CD8-positive, alpha-beta T cell (primary cell): ENCODE measurements at places on chromosomes 2 and 18.

GRCh38 chr18:21684731-21685130 lies 19.8 kb downstream of the ABHD3 start:
- DNase-seq, result no peak

- no peak for DNase-seq
These were observed 56.9 kb downstream of the LIMS1 start for GRCh38 chr2:108591163-108591562.

- DNase-seq, result no peak
These were observed 143.5 kb upstream of the ALPP start for GRCh38 chr2:232234922-232235615.

GRCh38 chr2:98473995-98474780 lies 29.5 kb downstream of the INPP4A start:
- peak; percentile 48 for DNase-seq

- DNase-seq, result no peak
These were observed 18.4 kb upstream of the PRLH start for GRCh38 chr2:237547841-237548416.

DNA sequence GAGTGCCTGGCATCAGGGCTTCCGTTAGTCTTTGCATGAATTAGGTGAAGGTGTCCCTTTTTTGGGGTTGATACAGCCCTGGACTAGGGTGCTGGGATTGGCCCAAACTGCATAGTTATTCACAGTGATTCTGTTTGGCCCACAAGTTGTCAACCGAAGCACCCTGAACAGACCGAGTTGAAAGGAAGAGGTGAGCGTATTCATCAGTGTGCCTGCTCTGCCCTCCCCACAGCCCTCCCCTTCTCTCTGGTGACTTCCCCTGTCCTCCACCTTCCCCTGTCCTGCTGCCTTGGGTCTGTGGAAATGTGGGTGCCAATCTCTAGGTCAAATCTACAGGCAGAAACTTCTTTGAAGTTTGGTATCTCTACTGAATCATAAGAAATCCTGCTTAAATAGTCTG lies 330.5 kb downstream of the DYSF start:
- DNase-seq, result peak; percentile 2

DNA sequence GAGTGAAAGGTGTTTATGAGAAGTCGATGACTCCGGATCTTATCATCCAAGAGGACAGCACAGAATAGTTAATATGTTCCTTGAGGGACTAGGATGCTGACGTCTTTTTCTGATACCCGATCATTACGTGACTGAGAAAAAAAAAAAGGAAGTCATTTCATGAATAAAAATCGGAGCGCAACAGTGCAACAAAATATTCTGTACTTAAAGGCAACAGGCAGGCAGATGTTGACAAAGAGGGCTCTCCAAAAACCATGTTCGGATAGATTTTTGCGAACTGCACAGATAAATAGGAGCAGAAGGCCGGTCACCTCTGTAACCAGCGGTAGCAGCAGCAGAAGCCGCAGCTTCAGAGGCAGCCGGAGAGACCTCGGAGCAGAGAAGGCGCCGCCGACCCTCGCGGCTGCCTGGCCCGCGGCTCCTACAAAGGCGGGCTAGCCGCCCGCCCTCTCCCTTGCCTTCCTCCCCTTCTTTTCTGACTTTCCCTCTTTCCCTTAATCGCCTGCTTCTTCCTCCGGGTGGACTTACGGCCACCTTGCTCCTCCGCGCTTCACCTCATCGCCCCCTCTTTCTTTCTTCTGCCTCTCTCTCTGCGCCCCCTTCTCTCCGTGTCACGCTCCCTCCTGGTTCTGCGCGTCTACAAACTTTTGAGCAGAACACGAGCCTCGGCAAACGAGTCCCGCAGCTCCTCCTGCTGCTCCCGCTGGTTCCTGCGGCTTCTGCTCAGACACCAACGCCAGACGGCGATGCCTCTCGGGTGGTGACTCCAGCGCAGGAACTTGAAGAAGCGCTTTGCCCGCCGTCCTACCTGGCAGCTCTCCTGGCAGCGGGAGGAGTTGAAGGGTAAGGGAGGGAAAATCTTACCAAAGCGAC lies at the start of gene ADCYAP1:
Gene ADCYAP1 (plus strand): TSS at position 654 of the 873 bp plus-strand sequence. CDS start 516 bp downstream, outside the sequence.
- no peak for DNase-seq

GRCh38 chr2:9315280-9315847 lies 108.0 kb downstream of the ITGB1BP1 start:
- DNase-seq, result no peak

DNA sequence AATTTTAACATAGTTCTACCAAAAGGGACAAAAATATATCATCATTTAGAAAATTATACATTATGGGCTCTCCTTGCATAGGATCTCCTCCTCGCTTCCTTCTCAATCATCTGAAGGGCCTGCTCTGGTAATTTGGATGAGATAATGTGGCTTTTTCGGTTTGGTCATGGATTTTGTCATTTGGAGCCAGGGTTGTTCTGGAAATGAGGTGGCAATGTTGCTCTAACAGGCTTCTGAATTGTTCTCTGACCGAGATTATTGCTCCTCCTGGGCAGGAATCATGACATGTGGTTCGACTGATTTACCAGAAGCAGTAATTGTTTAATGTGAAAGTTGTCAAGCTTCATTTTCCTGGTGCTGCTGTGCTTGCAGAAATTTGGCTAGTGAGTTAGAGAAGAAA lies 194.7 kb upstream of the ERBB4 start:
- no peak for DNase-seq

GRCh38 chr2:212154477-212154878 lies 384.1 kb downstream of the ERBB4 start:
- no peak for DNase-seq

- no peak for DNase-seq
These were observed 547 bp downstream of the SLC35F5 start for GRCh38 chr2:113755835-113756354.

GRCh38 chr2:206083602-206084438 lies 2.2 kb downstream of the INO80D start:
- DNase-seq, result peak; percentile 51

GRCh38 chr2:173458991-173459780 lies 104.5 kb downstream of the CDCA7 start:
- DNase-seq, result no peak

DNA sequence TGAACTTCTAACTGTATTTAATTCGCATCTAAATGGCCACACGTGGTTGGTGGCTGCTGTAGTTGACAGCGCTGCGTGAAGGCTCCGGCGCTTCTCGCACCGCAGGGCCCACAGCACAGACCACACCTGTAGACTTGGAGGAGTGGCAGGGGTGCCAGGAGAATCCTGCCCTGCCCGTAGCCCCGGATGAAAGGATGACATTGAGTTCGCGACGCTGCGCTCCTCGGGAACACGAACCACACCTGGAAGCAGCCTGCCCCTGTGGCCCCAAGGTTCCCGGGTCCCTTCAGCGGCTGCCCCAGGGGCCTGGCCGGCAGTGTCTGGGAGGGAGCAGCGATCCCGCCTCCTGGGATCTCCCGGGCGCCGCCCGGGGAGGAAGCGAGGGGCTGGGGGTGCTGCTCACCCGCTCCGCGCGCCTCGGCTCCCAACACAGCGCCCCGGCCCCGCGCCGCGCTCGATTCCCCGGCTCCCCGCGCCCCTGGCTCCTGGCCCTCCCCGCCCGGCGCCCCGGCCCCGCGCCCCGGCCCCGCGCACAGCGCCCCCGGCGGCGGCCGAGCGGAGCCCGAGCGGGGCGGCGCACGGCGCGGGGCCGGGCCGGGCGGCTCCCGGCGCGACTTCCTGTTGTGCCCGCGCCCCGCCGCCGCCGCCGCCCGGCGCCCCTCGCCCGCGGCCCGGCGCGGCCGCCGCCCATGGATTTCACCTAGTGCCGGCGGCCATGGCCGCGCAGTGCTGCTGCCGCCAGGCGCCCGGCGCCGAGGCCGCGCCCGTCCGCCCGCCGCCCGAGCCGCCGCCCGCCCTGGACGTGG lies at the start of gene RNPEPL1:
Gene RNPEPL1 (plus strand): TSS at position 613 of the 806 bp plus-strand sequence. CDS start 103 bp downstream, at position 716.
- peak; percentile 47 for DNase-seq
